ENCODE measurements at places on chromosomes 6 and 20. TPM values are rescaled to one million over a fixed set of nuclear protein-coding genes. Genes with fewer than 3 reads are reported as not detected.

FBXL4 gene
- total RNA-seq: 30.1 TPM

COL10A1 gene
- 0.22 TPM for total RNA-seq

ULBP2 gene
- 0.22 TPM for total RNA-seq

BMP6 gene
- total RNA-seq: 4.8 TPM

MAS1L gene
- not detected for total RNA-seq

C6orf163 gene
- total RNA-seq: 2.2 TPM

RAET1G gene
- not detected for total RNA-seq

TMEM244 gene
- total RNA-seq: not detected

IL17F gene
- not detected for total RNA-seq

RIPPLY2 gene
- total RNA-seq: not detected

CGAS gene
- 7.2 TPM for total RNA-seq

ADGRG6 gene
- total RNA-seq: 36.9 TPM

BAK1 gene
- 8.0 TPM for total RNA-seq

ARFGEF2 gene
- total RNA-seq: 31.8 TPM

RIMS1 gene
- 3.3 TPM for total RNA-seq

ULBP1 gene
- not detected for total RNA-seq

PRSS16 gene
- not detected for total RNA-seq

INSM1 gene
- not detected for total RNA-seq

ZBTB12 gene
- total RNA-seq: 2.7 TPM

HLA-DPA1 gene
- total RNA-seq: 39.8 TPM

PTPRA gene
- total RNA-seq: 119 TPM

RGS17 gene
- 3.3 TPM for total RNA-seq

MEI4 gene
- not detected for total RNA-seq

HRH3 gene
- total RNA-seq: not detected

ZKSCAN8 gene
- 23.2 TPM for total RNA-seq

BNIP5 gene
- not detected for total RNA-seq

TTK gene
- total RNA-seq: 0.66 TPM

TFAP2A gene
- total RNA-seq: 1.2 TPM

PPP1R3G gene
- 5.1 TPM for total RNA-seq

PREX1 gene
- total RNA-seq: 50.7 TPM

ADGRF5 gene
- total RNA-seq: 32.4 TPM

FAM210B gene
- total RNA-seq: 36.8 TPM

STMND1 gene
- not detected for total RNA-seq

ASIP gene
- total RNA-seq: 1.4 TPM

EYA4 gene
- total RNA-seq: 1.9 TPM

TOP1 gene
- total RNA-seq: 22.4 TPM

ITPR3 gene
- 87.1 TPM for total RNA-seq

TCF15 gene
- total RNA-seq: 4.5 TPM

SYCP2 gene
- 3.9 TPM for total RNA-seq

TRIM10 gene
- total RNA-seq: not detected

BPI gene
- not detected for total RNA-seq

COL9A1 gene
- not detected for total RNA-seq

SAMD3 gene
- 0.44 TPM for total RNA-seq

TMEM74B gene
- total RNA-seq: 0.44 TPM

CFAP61 gene
- total RNA-seq: 0.21 TPM

PTK7 gene
- 3.6 TPM for total RNA-seq

ENPP3 gene
- total RNA-seq: 0.66 TPM

MCHR2 gene
- total RNA-seq: not detected

PRDM13 gene
- not detected for total RNA-seq

Data from tibial nerve (tissue), 4 donors.